Sigmoid colon (tissue), 7 donors: ENCODE measurements at places on chromosomes 13 and 19. TPM values are rescaled to one million over a fixed set of nuclear protein-coding genes. Genes with fewer than 3 reads are reported as not detected.

GRCh38 chr13:51761643-51762350, 42.2 kb downstream of the DHRS12 start:
- no peaks in the 10 kb centered on the region for H3K27me3 ChIP-seq
- no peaks in the 10 kb centered on the region for H3K36me3 ChIP-seq
- H3K4me1 ChIP-seq = no peaks in the 10 kb centered on the region

GRCh38 chr13:109408591-109409382, 377.6 kb downstream of the IRS2 start:
- H3K27me3 ChIP-seq = no peaks in the 10 kb centered on the region
- no peak overlapping the region for H3K4me3 ChIP-seq
- no peak overlapping the region for H3K27ac ChIP-seq
- H3K4me1 ChIP-seq = peaks cover 14% of the 10 kb centered on the region

- H3K36me3 ChIP-seq = no peaks in the 10 kb centered on the region
- no peak for DNase-seq
- no peak overlapping the region for H3K4me3 ChIP-seq
Measured at GRCh38 chr13:46142776-46143175, 37.9 kb upstream of the CPB2 start.

GRCh38 chr13:30329009-30329585, 21.7 kb upstream of the KATNAL1 start:
- no peak for DNase-seq
- H3K27ac ChIP-seq = no peak overlapping the region
- H3K4me3 ChIP-seq = no peak overlapping the region
- H3K36me3 ChIP-seq = no peaks in the 10 kb centered on the region
- peaks cover 32% of the 10 kb centered on the region for H3K4me1 ChIP-seq

GRCh38 chr19:56266051-56266450, 6.5 kb upstream of the EDDM13 start:
- H3K4me1 ChIP-seq = no peaks in the 10 kb centered on the region
- H3K4me3 ChIP-seq = no peak overlapping the region
- no peaks in the 10 kb centered on the region for H3K36me3 ChIP-seq
- no peaks in the 10 kb centered on the region for H3K27me3 ChIP-seq
- H3K27ac ChIP-seq = no peak overlapping the region
- no peak for DNase-seq

- H3K36me3 ChIP-seq = peaks cover 56% of the 10 kb centered on the region
- DNase-seq = no peak
- H3K27ac ChIP-seq = no peak overlapping the region
- H3K4me3 ChIP-seq = no peak overlapping the region
- H3K27me3 ChIP-seq = no peaks in the 10 kb centered on the region
Measured at GRCh38 chr19:45069056-45069455, 7.2 kb downstream of the ZNF296 start.

GRCh38 chr13:26386026-26386425, 132.1 kb downstream of the CDK8 start:
- no peaks in the 10 kb centered on the region for H3K36me3 ChIP-seq
- H3K27me3 ChIP-seq = no peaks in the 10 kb centered on the region
- H3K4me1 ChIP-seq = no peaks in the 10 kb centered on the region
- DNase-seq = no peak
- H3K4me3 ChIP-seq = no peak overlapping the region

DNA sequence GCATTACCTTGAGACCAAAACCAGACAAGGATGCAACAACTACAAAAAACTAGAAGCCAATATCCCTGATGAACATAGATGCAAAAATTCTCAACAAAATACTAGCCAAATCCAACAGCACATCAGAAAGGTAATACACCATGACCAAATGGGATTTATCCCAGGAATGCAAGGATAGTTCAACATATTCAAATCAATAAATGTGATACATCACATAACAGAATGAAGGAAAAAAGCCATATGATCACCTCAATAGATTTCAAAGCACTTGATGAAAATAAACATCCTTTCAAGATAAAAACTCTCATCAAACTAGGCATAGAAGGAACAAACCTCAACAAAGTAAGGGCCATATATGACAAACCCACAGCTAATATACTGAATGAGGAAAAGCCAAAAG, 10.2 kb upstream of the ZNF546 start:
- no peak overlapping the region for H3K4me3 ChIP-seq
- DNase-seq = no peak
- H3K36me3 ChIP-seq = no peaks in the 10 kb centered on the region
- H3K27ac ChIP-seq = no peak overlapping the region
- H3K27me3 ChIP-seq = no peaks in the 10 kb centered on the region

DNA sequence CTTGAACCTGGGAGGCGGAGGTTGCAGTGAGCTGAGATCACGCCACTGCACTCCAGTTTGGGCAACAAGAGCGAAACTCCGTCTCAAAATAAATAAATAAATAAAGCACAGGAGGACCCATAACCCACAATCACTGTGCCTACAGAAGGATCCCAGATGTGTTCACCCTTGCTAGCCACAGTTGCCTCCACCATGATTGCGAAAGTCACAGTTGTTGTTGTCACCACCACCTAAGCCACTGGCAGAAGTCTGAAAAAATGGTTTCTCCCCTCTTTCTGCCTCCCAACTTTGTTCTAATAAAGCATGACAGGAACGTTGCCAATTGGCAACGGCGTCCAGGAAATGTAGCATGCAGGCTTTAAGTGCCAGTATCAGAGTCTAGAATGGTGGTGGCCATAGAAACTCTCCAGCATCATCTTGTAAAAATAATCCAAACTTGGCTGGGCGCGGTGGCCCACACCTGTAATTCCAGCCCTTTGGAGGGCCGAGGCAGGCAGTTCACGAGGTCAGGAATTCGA, 2.2 kb upstream of the EPS15L1 start:
- no peak overlapping the region for H3K27ac ChIP-seq
- no peaks in the 10 kb centered on the region for H3K4me1 ChIP-seq
- no peak overlapping the region for H3K4me3 ChIP-seq
- no peak for DNase-seq

GRCh38 chr13:71039440-71039839, 827.6 kb downstream of the DACH1 start:
- H3K27ac ChIP-seq = no peak overlapping the region
- DNase-seq = no peak
- H3K4me1 ChIP-seq = no peaks in the 10 kb centered on the region
- no peaks in the 10 kb centered on the region for H3K27me3 ChIP-seq
- H3K4me3 ChIP-seq = no peak overlapping the region

DNA sequence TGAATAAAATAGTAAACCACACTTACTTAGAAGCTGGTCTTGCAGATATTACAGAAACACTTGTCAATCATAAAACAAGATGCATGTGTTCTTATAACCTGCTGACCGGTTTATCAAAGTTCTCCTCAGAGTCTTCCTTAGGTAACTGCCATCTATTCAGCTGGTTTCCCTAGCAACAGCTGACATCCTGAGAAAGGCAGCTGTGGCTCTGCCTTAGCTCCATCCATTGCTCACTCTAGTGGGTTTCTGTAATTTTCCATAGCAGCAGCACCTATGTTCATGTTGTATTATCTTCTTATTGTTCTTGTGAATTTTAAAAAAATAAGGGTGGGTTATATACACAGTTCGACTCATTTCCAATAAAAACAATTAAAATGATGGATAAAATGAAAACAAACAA, 87.8 kb downstream of the RAP2A start:
- no peaks in the 10 kb centered on the region for H3K4me1 ChIP-seq
- H3K36me3 ChIP-seq = no peaks in the 10 kb centered on the region
- DNase-seq = no peak
- no peak overlapping the region for H3K4me3 ChIP-seq

- H3K27ac ChIP-seq = no peak overlapping the region
- H3K27me3 ChIP-seq = no peaks in the 10 kb centered on the region
- no peaks in the 10 kb centered on the region for H3K36me3 ChIP-seq
- DNase-seq = no peak
- H3K4me1 ChIP-seq = no peaks in the 10 kb centered on the region
Measured at GRCh38 chr13:82187227-82187626, 1695.0 kb downstream of the SLITRK1 start.

- no peak overlapping the region for H3K4me3 ChIP-seq
- H3K27ac ChIP-seq = no peak overlapping the region
- no peak for DNase-seq
- H3K27me3 ChIP-seq = no peaks in the 10 kb centered on the region
- no peaks in the 10 kb centered on the region for H3K36me3 ChIP-seq
- no peaks in the 10 kb centered on the region for H3K4me1 ChIP-seq
Measured at GRCh38 chr19:6617374-6617773, 26.4 kb upstream of the CD70 start.

GRCh38 chr13:50340146-50340545, 324.9 kb downstream of the KCNRG start:
- no peak for DNase-seq
- H3K4me1 ChIP-seq = no peaks in the 10 kb centered on the region
- no peak overlapping the region for H3K27ac ChIP-seq
- no peaks in the 10 kb centered on the region for H3K36me3 ChIP-seq
- H3K4me3 ChIP-seq = no peak overlapping the region

GRCh38 chr19:19217099-19217498, 5.3 kb downstream of the NCAN start:
- H3K36me3 ChIP-seq = no peaks in the 10 kb centered on the region
- no peak overlapping the region for H3K27ac ChIP-seq
- no peak for DNase-seq
- H3K4me3 ChIP-seq = no peak overlapping the region
- peaks cover 33% of the 10 kb centered on the region for H3K27me3 ChIP-seq
- H3K4me1 ChIP-seq = no peaks in the 10 kb centered on the region

DNA sequence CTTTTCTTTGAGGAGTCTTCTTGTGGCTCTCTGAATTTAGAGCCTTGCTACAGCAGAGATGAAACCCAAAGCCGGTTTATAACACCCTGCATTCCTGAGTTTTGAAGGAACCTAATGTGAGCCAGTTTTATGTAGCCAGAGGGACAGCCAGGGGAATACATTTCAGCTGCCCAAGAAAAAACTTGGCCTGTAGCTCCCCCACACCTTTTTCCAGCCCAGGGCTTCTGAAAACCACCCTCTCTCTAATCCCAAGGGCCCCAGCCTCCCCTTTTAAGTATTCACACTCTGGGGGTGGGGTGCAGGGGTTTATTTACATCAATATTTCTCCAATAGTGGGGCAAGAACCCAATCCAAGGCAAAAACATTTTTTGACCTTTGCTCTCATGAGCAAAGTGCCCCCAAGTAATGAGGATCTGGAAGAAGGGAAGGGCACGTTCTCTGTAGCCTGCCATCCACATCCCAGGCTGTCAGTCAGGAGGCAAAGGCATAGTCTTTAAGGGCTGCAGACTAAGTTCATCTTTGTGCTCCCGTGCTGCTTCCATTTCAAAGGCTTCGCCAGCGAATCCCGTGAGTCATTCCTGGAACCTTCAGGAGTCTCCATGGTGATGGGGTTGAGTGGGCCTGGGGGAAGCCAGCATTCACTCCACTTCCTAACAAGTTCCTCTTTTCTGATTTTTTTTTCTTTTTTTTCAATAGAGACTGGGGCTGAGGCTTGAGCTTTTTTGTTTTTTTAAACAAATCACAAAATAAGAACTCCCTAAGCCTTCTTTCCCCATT, 33.2 kb upstream of the MEDAG start:
- H3K36me3 ChIP-seq = no peaks in the 10 kb centered on the region
- H3K4me1 ChIP-seq = peaks cover 58% of the 10 kb centered on the region
- H3K27ac ChIP-seq = peak overlapping the region; percentile 86
- H3K4me3 ChIP-seq = no peak overlapping the region
- peak; percentile 85 for DNase-seq

- no peak for DNase-seq
- no peaks in the 10 kb centered on the region for H3K27me3 ChIP-seq
- peaks cover 12% of the 10 kb centered on the region for H3K36me3 ChIP-seq
Measured at GRCh38 chr19:48636859-48637448, at the start of gene DBP. TSS of gene DBP (minus strand) at chr19:48637379. CDS start at chr19:48636994, 385 bp downstream.

The FPR2 gene
- 3.7 TPM for total RNA-seq

The CYP4F11 gene
- total RNA-seq = 0.68 TPM

The MEGF8 gene
- 21.6 TPM for total RNA-seq

The MIPEP gene
- total RNA-seq = 11.4 TPM

The KIR2DL1 gene
- not detected for total RNA-seq

The AP2S1 gene
- 84.3 TPM for total RNA-seq

The ZFP36 gene
- total RNA-seq = 78.1 TPM

The FOXO1 gene
- 30.9 TPM for total RNA-seq
